Omental fat pad (tissue), 4 donors: ENCODE measurements at places on chromosomes 3 and 15. TPM values are rescaled to one million over a fixed set of nuclear protein-coding genes. Genes with fewer than 3 reads are reported as not detected.

LIPC gene
- total RNA-seq = not detected

ACAD11 gene
- total RNA-seq = 40.2 TPM

SLC22A13 gene
- total RNA-seq = 0.95 TPM

GRCh38 chr3:38637906-38638305 lies 11.6 kb downstream of the SCN5A start:
- no peak for DNase-seq

DNA sequence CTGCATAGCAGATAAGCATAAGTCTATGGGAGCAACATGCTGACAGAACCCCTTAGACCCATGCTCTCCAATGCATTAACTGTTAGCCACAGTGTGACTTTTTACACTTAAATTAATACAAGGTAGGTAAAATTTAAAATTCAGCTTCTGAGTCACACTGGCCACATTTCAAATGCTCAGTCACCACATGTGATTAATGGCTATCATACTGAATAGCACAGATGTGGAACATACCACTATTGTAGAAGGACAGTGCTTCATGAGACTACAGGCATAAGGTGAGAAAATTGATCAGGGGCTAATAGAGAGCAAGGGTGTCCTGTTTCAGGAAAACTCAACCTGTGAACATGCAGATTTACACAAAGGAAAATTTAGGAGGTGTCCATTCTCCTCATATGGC lies 357.0 kb upstream of the SEMA6D start:
- no peak for DNase-seq

DNA sequence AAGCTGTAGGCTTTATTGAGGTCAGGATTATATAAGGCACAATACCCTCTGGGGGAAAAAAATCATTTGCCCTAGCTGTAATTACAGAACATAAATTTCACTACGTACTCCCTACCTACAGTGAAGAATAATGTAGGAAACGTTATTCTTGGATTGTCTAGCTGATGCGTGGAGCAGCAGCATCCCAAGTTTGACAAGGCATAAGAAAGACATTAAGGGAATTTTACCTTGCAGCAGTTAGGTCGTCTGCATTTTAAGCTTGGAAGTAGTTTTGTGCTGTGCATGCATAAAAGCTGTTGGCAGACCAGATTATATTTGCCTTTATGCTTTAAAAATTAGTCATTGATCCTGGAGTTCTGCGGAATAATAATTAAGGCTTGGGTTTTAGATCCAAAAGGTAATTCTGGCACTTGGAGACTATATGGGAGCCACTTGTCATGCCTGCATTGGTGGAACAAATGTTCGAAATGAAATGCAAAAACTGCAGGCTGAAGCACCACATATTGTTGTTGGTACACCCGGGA lies 2.2 kb downstream of the EIF4A2 start:
- DNase-seq = no peak

GRCh38 chr15:62691008-62691407 lies 351.5 kb upstream of the TPM1 start:
- DNase-seq = no peak

DNA sequence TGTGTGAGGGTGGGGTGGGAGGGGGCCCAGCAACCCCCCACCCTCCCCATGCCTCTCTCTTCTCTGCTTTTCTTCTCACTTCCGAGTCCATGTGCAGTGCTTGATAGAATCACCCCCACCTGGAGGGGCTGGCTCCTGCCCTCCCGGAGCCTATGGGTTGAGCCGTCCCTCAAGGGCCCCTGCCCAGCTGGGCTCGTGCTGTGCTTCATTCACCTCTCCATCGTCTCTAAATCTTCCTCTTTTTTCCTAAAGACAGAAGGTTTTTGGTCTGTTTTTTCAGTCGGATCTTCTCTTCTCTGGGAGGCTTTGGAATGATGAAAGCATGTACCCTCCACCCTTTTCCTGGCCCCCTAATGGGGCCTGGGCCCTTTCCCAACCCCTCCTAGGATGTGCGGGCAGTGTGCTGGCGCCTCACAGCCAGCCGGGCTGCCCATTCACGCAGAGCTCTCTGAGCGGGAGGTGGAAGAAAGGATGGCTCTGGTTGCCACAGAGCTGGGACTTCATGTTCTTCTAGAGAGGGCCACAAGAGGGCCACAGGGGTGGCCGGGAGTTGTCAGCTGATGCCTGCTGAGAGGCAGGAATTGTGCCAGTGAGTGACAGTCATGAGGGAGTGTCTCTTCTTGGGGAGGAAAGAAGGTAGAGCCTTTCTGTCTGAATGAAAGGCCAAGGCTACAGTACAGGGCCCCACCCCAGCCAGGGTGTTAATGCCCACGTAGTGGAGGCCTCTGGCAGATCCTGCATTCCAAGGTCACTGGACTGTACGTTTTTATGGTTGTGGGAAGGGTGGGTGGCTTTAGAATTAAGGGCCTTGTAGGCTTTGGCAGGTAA lies 8.1 kb downstream of the FAM131A start:
- no peak for DNase-seq

DNA sequence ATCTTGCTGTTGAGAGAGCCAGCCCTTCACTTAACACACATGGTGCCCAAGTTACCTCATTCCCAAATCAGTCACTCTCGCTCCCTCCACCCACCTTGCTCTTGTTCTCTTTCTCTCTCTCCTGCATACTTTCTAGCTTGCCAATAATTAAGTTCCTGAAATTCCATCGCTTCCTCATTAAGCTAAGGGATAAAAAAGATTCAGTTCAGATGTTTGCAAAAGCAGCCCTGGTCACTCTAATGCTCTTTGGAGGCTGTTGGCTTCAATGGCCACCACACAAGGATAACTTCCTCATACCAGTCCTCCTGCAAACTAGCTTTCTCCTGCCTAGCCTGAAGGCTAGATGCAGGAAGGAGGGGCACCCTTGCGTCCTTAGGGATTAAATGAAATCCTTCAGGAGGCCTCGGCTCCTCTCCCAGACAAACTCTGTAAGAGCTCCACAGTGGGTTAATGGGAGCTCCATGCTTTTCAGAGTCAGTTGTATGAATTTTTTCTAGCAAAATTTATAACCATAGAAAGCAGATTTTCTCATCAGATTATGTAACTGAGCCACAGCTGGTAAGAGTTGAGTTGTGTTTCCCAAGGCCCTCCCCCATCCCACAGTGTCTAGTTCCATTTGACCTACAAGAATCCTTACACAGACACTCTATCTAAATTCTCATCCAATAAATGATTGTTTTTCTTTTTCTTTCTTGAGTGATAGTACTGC lies 176.6 kb upstream of the TRIM42 start:
- DNase-seq = no peak

DNA sequence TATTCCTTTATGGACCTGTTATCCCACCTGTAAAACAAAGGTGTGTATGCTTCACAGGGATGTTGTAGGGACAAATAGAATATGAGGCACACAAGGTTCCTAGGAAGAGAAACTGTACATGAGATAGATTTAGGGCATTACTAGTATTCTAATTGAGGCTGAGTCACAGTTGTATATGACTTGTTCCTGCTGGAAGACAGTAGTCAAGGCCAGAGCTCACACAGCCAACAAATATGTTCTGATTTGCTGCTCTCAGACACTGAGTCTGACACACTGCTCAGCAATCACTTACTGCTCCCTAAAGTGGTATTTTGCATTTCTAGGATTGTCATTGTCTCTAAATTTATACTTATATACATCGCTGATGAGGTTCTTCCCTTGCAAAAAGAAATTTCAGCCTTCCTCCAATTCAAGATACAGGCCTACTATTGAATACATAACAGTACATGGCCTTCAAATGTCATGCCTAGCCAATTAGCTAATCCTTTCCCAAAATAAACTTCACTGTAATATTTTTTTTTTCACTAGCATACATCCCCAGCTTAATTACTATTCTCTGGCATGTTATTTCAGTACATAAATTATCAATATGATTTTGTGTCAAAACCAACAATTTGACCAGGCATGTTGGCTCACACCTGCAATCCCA lies 69.8 kb downstream of the TIGIT start:
- DNase-seq = no peak
